ENCODE measurements at places on chromosomes 4 and X. TPM values are rescaled to one million over a fixed set of nuclear protein-coding genes. Genes with fewer than 3 reads are reported as not detected.

GRCh38 chr4:176236946-176237345 is 32.1 kb downstream of the ASB5 start:
- H3K36me3 ChIP-seq: no peaks in the 10 kb centered on the region
- DNase-seq: no peak
- peaks cover 9% of the 10 kb centered on the region for H3K27me3 ChIP-seq
- no peak overlapping the region for H3K27ac ChIP-seq
- no peak overlapping the region for H3K4me3 ChIP-seq

- no peak for DNase-seq
- peak overlapping the region; percentile 93 for H3K4me3 ChIP-seq
- peaks cover 17% of the 10 kb centered on the region for H3K4me1 ChIP-seq
- H3K36me3 ChIP-seq: no peaks in the 10 kb centered on the region
- H3K27ac ChIP-seq: no peak overlapping the region
Observed at GRCh38 chrX:63349307-63349706, 1.8 kb downstream of the SPIN4 start.

GRCh38 chr4:22192084-22192511 is 243.5 kb upstream of the KCNIP4 start:
- no peak overlapping the region for H3K4me3 ChIP-seq
- H3K27me3 ChIP-seq: no peaks in the 10 kb centered on the region
- DNase-seq: no peak
- no peaks in the 10 kb centered on the region for H3K36me3 ChIP-seq

- no peak overlapping the region for H3K4me3 ChIP-seq
- no peaks in the 10 kb centered on the region for H3K27me3 ChIP-seq
- no peaks in the 10 kb centered on the region for H3K4me1 ChIP-seq
- H3K27ac ChIP-seq: no peak overlapping the region
Observed at GRCh38 chr4:127012549-127012948, 620.2 kb upstream of the INTU start.

DNA sequence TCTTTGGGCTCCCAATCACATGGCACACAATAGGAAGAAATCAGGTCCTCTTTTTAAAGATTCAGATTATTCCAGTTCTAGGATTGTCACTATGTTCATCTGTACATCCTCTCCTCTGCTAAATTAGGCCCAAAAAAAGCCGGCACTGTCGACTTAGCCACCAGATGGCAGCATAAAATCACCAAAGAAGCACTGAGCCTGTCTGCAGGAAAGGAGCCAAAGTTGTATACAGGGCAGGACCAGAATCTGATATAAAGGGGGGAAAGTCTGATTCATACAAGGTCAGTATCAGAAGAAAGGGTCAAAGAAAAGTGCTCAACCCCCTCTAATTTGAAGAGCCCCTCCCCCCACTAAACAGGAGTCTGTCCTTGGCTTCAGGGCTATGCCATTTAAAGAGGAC is 292.5 kb downstream of the CHIC1 start:
- DNase-seq: peak; percentile 64
- H3K36me3 ChIP-seq: no peaks in the 10 kb centered on the region
- H3K4me3 ChIP-seq: no peak overlapping the region
- no peaks in the 10 kb centered on the region for H3K27me3 ChIP-seq

DNA sequence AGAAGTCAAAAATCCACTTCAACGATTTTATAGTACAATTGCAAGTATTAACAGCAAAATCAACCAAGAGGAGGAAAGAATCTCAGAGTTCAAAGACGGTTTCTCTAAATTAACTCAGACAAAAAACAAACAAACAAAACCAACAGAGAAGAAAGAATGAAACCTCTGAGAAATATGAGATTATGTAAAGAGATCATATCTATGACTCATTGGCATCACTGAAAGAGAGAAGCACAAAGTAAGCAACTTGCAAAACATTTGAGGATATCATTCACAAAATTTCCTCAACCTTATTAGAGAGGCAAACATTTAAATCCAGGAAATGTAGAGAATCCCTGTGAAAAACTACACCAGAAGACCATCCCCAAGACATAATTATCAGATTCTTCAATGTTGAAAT is 370.4 kb downstream of the INPP4B start:
- no peak for DNase-seq
- H3K4me3 ChIP-seq: no peak overlapping the region
- H3K4me1 ChIP-seq: peaks cover 12% of the 10 kb centered on the region
- no peaks in the 10 kb centered on the region for H3K36me3 ChIP-seq
- no peaks in the 10 kb centered on the region for H3K27me3 ChIP-seq

GRCh38 chr4:79634111-79634510 is 226.1 kb upstream of the GK2 start:
- H3K36me3 ChIP-seq: no peaks in the 10 kb centered on the region
- no peak overlapping the region for H3K4me3 ChIP-seq
- no peak for DNase-seq
- H3K4me1 ChIP-seq: no peaks in the 10 kb centered on the region
- H3K27me3 ChIP-seq: no peaks in the 10 kb centered on the region

DNA sequence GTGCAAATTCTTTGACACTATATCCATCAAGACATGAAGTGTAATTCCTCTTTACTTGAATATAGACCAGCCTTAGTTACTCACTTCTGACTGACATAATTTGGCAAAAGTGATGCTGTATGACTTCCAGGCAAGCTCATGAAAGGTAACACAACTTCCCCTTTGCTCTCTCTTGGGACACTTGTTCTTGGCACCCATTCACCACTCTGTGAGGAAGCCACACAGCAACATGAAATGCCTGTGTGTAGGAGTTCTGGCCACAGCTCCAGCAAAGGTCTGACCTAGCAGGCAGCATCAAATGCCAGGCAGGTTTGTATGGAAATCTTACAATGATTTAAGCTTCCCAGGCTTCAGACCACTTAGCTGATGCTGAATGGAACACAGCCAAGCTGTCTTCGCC is 280.3 kb downstream of the PDHA2 start:
- no peaks in the 10 kb centered on the region for H3K36me3 ChIP-seq
- no peaks in the 10 kb centered on the region for H3K27me3 ChIP-seq
- no peak for DNase-seq
- H3K4me3 ChIP-seq: no peak overlapping the region
- H3K27ac ChIP-seq: no peak overlapping the region

GRCh38 chrX:67546496-67547423 is 2.9 kb downstream of the AR start:
- H3K27me3 ChIP-seq: peaks cover 24% of the 10 kb centered on the region
- no peaks in the 10 kb centered on the region for H3K36me3 ChIP-seq
- no peak overlapping the region for H3K27ac ChIP-seq

- no peak for DNase-seq
- no peak overlapping the region for H3K4me3 ChIP-seq
- H3K36me3 ChIP-seq: no peaks in the 10 kb centered on the region
- H3K27me3 ChIP-seq: peaks cover 13% of the 10 kb centered on the region
- H3K27ac ChIP-seq: no peak overlapping the region
Observed at GRCh38 chr4:610411-611261, 14.7 kb upstream of the PDE6B start.

DNA sequence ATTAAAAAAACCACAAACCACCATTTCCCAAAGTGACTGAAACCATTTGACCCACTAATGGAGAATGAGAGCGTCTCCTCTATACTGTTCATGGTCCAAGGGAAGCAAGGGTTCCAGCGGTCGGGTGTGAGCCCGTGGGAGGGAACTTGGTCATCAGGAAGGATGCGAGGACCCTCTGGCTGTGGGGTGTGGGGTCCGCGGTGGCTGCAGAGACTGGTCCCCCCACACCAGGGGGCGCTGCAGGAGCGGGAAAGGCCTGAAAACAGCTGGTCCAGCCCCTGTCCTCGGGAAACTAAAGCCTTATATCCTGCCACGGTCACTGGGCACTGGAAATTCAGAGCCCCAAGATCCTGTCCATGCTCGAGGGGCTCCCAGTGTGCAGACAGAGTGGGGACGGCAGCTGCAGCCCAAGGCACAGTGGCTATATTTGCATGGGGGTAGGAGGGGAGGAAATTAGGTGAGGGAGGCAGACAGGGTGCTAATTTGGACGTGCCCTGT is 4.3 kb downstream of the BLOC1S4 start:
- H3K4me3 ChIP-seq: no peak overlapping the region
- H3K36me3 ChIP-seq: no peaks in the 10 kb centered on the region
- H3K27me3 ChIP-seq: no peaks in the 10 kb centered on the region
- H3K27ac ChIP-seq: no peak overlapping the region

DNA sequence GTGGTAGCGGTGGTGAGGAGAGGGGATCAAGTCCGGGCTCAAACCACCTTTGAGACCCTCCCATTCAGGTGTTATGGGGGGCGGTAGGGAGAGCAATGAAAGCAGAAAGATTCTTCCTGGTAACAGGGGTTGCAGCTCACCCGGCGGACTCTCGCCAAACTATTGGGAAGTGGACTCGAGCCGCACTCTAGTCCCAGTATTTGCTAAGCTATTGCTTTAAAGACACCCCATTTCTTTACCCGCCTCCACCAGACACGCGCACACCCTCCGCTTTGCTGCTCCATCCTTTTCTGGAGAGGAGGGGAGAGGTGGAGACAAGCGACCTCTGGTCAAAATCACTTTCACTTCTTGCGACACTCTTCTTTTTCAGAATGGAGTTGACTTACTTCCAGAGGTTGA is 625 bp upstream of the GABRA4 start:
- no peak for DNase-seq
- H3K4me3 ChIP-seq: no peak overlapping the region

GRCh38 chr4:37425857-37426256 is 181.3 kb downstream of the NWD2 start:
- H3K36me3 ChIP-seq: no peaks in the 10 kb centered on the region
- no peak for DNase-seq
- H3K4me3 ChIP-seq: no peak overlapping the region
- H3K4me1 ChIP-seq: no peaks in the 10 kb centered on the region

GRCh38 chr4:110104661-110105060 is 93.8 kb downstream of the ELOVL6 start:
- no peak overlapping the region for H3K4me3 ChIP-seq
- H3K27me3 ChIP-seq: no peaks in the 10 kb centered on the region
- DNase-seq: no peak
- H3K36me3 ChIP-seq: no peaks in the 10 kb centered on the region

- H3K27me3 ChIP-seq: no peaks in the 10 kb centered on the region
- no peak overlapping the region for H3K4me3 ChIP-seq
- no peak for DNase-seq
- no peaks in the 10 kb centered on the region for H3K36me3 ChIP-seq
Observed at GRCh38 chrX:6067600-6067999, 161.1 kb downstream of the NLGN4X start.

DNA sequence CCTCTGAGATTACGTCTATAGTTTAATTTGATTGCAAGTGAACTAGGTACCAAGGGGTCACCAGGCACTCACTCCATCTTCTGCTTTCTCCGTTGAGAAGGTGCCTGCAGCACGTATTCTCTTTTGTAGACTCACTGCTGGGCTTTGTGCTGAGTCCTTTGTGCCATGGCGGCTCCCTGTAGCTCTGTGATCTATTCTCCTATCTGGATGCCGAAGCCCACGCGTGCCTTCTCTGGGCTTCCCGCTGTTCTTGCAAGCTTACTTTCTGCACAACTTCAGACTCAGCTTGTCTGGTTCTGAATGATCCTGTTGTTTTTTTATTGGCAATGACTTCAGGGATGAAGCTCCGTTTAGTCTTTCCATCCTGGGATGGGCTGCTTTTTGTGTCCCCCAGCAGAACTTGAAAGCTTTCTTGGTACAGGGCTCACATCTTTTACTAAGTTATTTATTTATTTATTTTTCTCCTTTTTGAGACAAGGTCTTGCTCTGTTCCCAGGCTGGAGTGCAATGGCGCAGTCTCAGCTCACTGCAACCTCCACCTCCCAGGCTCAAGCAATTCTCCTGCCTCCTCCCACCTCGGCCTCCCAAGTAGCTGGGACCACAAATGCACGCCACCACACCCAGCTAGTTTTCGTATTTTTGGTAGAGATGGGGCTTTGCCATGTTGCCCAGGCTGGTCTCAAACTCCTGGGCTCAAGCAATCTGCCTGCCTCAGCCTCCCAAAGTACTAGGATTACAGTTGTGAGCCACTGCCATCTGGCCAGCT is 100.9 kb upstream of the NKX1-1 start:
- no peak overlapping the region for H3K27ac ChIP-seq
- H3K27me3 ChIP-seq: peaks cover 15% of the 10 kb centered on the region
- no peaks in the 10 kb centered on the region for H3K36me3 ChIP-seq
- H3K4me1 ChIP-seq: no peaks in the 10 kb centered on the region

- DNase-seq: peak; percentile 16
- H3K36me3 ChIP-seq: peaks cover 10% of the 10 kb centered on the region
- peak overlapping the region; percentile 74 for H3K4me3 ChIP-seq
- H3K27me3 ChIP-seq: no peaks in the 10 kb centered on the region
- H3K27ac ChIP-seq: peak overlapping the region; percentile 32
- peaks cover 24% of the 10 kb centered on the region for H3K4me1 ChIP-seq
Observed at GRCh38 chr4:98352940-98353339, 91.8 kb downstream of the RAP1GDS1 start.

DNA sequence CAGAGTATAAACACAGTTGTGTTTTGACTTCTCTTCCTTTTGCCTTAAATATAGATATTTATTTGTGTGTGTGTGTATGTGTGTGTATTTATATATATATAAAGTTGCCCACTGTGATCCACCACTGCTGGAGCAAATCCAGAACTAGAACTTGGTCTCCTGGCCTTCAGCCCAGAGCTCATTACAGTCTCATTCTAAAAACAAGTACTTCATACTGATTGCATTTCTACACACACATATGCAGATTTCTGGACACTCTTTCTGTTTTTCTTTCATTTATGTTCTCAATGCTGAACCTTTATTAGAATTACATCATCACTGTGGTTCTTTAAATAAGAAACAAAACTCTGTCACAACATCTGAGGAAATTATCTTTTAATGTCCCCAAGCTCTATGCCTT is 381 bp downstream of the TXK start:
- H3K4me3 ChIP-seq: no peak overlapping the region
- DNase-seq: no peak
- no peaks in the 10 kb centered on the region for H3K36me3 ChIP-seq
- peaks cover 24% of the 10 kb centered on the region for H3K4me1 ChIP-seq

- no peak within 1 kb of the TSS for H3K27ac ChIP-seq
- no peaks in the 10 kb centered on the region for H3K4me1 ChIP-seq
- H3K4me3 ChIP-seq: no peak within 1 kb of the TSS
- peaks cover 49% of the 10 kb centered on the region for H3K27me3 ChIP-seq
- peaks cover 25% of the 10 kb centered on the region for H3K36me3 ChIP-seq
Observed at GRCh38 chr4:157220371-157220881, at the start of gene GRIA2. GRIA2 (plus strand) TSS chr4:157220728; CDS start chr4:157221043, 315 bp downstream.

- H3K27ac ChIP-seq: no peak overlapping the region
- H3K4me1 ChIP-seq: no peaks in the 10 kb centered on the region
- peaks cover 4% of the 10 kb centered on the region for H3K36me3 ChIP-seq
- H3K4me3 ChIP-seq: no peak overlapping the region
- no peak for DNase-seq
- no peaks in the 10 kb centered on the region for H3K27me3 ChIP-seq
Observed at GRCh38 chr4:147194114-147194513, 248.4 kb upstream of the TTC29 start.

GRCh38 chr4:174307694-174308093 is 24.0 kb downstream of the CEP44 start:
- no peak overlapping the region for H3K4me3 ChIP-seq
- peaks cover 19% of the 10 kb centered on the region for H3K36me3 ChIP-seq
- no peak overlapping the region for H3K27ac ChIP-seq

GRCh38 chrX:72045552-72046277 is 86.0 kb downstream of the RTL5 start:
- DNase-seq: no peak
- H3K4me1 ChIP-seq: peaks cover 4% of the 10 kb centered on the region
- H3K27ac ChIP-seq: peak overlapping the region; percentile 76
- H3K4me3 ChIP-seq: no peak overlapping the region

Gene PF4V1
- 1.2 TPM for polyA plus RNA-seq

Gene ENAM
- not detected for polyA plus RNA-seq

Gene DCAF8L2
- polyA plus RNA-seq: not detected

Gene EDNRA
- not detected for polyA plus RNA-seq

Gene XG
- polyA plus RNA-seq: 0.69 TPM

Gene GAGE12J
- polyA plus RNA-seq: not detected

Gene POU4F2
- polyA plus RNA-seq: not detected

Gene CBR4
- 8.0 TPM for polyA plus RNA-seq

Gene XAGE1B
- not detected for polyA plus RNA-seq

Gene RPS6KA6
- polyA plus RNA-seq: 0.86 TPM

Gene S100G
- not detected for polyA plus RNA-seq

Gene DDX60
- polyA plus RNA-seq: 20.2 TPM

Gene MAGED4
- 10.7 TPM for polyA plus RNA-seq
